WTC11 (cell line): ENCODE measurements at places on chromosomes 11 and 22.

GRCh38 chr11:14144934-14145333, 182.4 kb downstream of the SPON1 start:
- no peak for DNase-seq

- DNase-seq: no peak
Measured at GRCh38 chr11:67062526-67063373, 6.1 kb downstream of the RHOD start.

- no peak for DNase-seq
Measured at GRCh38 chr22:30615543-30615954, 8.6 kb downstream of the TCN2 start.

DNA sequence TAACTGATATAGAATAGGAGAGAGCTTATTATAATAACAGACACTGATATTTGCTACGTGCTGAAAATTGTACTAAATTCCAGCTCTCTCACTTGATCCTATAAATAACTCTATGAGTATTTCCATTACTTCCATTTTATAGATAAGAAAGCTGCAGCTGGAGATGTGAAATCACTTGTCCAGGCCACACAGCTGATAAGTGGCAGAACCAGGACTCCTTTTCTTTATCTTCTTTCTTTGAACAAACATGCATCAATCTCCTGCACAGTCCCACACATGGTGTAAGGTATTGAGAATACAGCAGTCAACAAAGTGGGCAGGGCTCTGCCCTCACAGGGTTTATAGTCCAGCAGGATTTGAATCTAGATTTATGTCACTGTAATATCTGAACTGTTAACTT, 652.1 kb downstream of the NELL1 start:
- no peak for DNase-seq

DNA sequence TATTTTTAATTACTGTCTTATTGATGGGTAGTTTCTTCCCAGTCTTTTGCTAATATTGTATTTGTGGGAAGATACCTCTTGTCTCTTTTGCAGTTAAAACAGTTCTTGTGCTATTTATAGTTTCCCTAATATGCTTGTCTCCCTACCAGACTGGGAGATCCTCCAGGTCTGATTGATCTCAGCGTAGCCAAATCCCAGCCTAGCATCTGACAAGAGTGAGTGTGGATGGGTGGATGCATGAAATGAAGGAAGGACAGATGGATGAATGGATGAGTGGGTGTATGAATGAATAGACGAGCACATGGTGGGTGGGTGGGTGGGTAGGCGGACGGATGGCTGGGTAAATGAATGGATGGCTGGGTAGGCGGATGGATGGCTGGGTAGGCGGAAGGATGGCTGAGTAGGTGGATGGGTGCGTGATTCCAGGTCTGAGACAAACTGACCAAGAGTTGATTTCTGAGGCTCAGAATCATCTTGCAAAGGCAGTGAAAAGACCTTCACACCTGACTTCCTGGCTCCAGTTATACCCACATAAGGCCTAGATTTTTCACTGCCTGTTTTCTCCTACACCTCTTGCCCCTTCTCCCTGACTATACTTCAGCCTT, 11.4 kb downstream of the DNAJB13 start:
- no peak for DNase-seq
